ENCODE measurements at places on chromosomes 2 and 18.

DNA sequence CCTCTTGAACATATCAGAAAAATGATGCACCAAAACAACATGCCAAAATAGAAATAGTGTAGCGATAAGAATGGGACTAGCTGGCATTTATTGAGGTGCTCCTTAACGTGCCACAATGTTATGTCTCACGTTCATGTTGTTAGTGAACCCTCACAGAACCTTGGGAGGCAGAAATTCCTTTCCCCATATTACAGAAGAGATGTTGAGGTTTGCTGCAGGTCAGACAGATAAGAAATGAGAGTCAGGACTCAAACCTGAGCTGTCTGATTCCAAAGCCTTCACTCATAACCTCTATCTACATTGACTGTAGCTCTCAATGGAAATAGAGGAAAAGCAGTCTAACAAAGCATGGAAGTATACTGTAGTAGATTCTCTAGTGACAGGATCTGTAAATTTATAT is 163.3 kb upstream of the STK17B start:
- no peak for DNase-seq

- DNase-seq, result no peak
These were observed 118.3 kb upstream of the NDUFV2 start for GRCh38 chr18:8984131-8984721.

- DNase-seq, result no peak
These were observed 44.6 kb downstream of the IRS1 start for GRCh38 chr2:226754821-226755604.

DNA sequence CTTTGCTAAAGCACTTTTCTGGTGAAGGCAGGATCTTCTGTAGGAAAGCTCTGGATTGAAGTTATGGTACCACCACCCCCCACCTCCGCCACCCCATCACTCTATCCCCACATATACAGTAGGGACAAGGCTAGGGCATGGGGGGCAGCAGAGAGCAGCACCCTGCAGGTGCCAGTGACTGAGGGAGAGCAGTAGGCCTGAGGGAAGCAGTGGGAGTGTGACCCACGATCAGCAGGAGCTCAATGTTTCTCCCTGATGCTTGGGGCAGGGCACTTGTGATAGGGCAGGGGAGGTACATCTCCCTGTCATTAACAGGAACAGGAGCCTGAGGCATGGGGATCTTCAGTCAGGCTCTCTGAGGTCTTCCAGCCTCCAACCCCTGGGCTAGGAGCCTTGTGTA is 121.6 kb downstream of the ZFP36L2 start:
- peak; percentile 57 for DNase-seq

DNA sequence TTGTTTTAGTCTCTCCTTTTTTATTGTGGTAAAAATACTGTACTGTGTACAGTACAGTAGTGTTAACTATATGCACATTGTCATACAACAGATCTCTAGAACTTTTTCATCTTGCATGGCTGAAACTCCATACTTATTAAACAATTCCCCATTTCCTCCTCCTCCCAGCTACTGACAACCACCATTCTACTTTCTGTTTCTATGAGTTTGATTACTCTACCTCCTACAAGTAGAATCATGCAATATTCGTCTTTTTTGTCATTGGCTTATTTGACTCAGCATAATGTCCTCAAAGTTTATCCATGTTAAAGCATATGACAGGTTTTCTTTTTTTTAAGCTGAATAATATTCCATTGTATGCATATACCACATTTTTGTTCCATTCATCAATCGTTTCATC is 338.2 kb downstream of the AGPS start:
- DNase-seq, result no peak

DNA sequence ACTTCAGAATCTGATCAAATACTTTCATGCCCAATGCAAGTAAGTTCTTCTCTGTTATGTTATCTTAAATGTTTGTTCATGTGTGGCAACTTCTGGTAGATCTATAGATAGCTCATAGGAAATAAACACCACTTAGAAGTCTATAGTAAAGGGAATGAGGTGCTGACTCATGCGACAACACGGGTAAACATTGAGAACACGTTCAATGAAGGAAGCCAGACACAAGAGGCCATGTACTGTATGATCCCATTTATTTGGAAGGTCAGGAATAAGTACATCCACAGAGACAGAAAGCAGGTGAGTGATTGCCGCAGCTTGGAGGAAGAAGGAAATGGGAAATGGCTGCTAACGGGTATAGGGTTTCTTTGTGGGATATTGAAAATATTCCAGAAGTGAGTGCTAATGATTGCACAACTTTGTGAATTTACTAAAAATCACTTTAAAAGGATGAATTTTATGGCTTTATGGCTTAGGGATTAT is 95.4 kb downstream of the ITGB1BP1 start:
- DNase-seq, result no peak

GRCh38 chr2:119472749-119473148 is 41.1 kb downstream of the TMEM37 start:
- DNase-seq, result no peak

DNA sequence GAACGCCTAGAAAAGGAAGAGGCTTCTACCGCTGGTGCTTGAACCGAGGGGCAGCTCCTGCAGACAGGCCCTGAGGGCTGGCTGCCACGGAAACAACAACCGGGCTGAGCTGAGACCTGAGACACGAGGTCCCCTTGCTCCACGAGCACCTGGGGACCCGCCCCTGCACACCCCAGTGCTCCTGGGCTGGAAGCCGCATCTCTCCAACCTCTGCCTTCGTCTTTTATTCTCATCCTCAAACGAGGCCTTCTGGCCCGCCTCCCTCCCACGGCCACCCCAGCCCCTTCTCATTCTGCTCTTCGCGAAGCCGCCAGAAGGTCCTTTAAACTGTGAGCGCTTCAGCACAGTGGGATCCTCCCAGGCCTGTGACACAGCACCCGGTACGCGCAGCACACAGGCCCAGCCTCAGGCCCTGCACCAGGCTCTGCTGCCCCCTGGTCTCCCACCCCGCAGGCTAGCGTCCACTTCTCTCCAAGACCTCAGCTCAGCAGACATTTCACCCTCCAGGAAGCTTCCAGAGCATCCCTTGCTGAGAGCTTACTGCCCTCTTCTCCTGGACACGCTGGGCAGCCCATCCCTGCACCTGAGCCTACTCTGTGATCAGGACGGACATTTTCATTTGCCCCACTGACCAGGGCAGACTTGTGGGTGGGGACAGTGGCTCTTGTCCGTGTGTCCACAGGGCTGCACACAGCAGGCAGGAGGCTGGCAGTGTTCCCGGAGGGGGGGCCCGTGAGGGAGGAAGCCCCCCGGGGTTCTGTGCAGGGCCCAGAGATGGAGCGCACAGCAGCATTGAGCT is 149.7 kb downstream of the PXDN start:
- no peak for DNase-seq

- peak; percentile 47 for DNase-seq
These were observed 62.9 kb downstream of the AQP4 start for GRCh38 chr18:26802330-26803200.

DNA sequence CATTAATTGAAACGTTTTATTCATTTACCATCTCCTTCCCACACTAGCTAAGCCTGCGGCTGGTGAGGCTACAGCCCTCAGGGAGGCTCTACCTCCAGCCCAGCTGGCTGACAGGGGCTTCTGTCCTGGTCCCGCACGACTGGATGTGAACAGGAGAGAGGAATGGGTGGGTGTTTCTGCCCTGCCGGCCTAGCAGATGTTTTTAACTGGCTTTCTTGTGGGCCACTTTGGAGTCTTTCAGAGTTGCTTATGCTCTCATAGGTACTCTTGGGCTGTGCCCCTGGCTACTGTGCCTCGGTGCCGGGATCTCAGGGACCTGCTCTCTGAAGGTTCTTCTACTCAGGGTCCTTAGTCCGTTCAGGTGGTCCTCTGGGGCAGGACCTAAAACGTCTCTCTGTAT is 184.3 kb upstream of the TWIST2 start:
- no peak for DNase-seq

DNA sequence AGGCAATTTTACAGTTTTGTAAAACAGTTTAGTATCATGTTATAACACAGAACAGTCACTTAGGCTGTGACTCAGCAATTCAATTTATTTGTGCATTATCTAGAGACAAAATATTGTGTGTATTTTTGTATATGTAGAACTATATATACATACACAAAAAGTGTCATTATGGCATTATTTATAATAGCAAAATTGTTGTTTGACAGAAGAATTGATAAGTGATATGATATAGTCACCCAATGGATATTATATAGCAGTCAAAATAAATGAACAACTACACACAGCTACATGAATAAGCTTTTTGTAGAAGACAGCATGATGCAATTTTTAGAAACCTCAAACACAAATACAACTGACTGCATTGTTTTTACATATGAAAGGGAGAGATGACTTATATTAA is 334.0 kb downstream of the TRIB2 start:
- no peak for DNase-seq

DNA sequence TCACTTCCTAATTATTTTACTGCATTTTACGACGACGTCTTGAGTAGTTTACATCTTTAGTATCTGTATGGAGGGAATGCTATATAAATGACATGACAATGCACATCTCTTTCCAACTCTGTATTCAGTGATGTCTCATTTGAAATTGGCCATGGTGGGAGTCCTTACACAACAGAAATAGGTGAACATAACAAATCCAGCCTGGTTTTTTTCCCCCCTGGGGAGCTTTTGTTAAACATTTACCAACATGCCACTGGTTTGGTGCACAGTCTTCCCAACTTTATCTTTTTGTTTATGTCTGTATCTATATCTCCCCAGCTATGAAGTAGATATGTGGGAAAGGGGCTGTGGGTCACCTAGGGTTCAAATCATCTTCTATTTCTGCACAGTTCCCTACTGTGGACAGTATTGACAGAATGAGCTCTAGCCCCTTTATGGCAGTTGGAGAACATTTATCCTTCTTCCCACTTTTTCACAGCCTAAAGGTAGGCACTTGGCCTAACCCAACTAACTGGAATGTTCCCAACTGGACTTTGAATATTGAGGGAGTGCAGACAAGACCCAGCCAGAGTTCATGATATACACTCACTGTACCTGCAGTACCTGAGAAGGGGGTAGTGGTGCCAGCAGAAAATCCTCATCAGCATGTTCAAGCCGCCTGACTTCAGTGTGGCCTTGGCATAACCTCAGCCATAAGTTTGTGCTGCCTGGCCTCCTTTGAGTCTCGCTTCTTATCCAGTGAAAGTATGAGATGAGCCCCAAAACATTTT is 5.7 kb upstream of the RTKN start:
- DNase-seq, result no peak

GRCh38 chr18:78130232-78131195 is 849.1 kb upstream of the SALL3 start:
- no peak for DNase-seq

- DNase-seq, result no peak
These were observed 280.4 kb downstream of the C1D start for GRCh38 chr2:67782443-67782842.

DNA sequence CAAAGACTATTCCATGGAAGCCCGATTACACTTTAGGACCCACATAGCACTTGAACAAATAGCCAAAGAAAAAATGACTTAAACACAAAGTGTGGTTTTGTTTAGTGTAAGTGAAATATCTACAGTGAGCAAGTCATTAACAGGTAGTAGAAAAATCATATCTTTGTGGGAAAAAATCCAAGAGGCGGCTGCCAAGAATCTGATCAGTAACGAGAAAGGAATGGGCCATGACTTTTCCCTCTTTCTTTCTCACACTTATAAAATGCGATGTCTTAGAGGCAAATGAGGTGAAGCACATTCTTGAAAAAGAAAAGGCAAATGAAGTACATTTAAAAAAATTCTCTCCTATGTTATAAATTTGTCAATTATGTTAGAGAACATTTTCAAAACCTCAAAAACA is 12.9 kb upstream of the GEMIN6 start:
- DNase-seq, result no peak

DNA sequence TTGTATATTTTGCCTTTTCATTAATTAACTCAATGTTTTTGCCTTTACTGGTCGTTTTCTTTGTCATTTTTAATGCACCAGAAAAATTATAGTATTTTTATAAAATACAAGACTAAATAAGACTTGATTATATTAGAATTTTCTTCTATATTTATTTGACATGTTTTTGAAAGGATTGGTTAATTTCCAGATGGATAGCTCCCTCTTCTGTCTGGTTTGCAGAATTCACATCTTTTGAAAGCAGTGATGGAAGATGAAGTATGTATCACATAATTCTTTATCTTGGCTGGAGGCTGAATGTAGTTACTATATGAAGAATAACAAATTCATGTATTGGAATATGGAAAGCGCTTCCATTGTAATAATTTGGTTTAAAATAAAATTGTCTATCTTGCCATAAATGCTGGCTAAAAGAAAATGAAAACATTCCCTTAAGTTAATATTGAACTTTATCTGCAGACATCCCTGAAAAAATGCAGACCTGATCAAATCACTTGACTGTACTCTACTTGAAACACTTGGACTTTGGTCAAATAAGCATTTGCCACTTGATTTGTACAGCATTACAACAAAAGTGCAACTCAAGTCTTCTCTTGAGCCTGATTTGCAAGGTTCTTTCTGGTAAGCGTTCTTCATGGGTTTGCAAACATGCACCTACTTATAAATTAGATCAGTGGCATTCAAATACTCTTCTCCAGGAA is 86.3 kb upstream of the EFEMP1 start:
- DNase-seq, result peak; percentile 21

DNA sequence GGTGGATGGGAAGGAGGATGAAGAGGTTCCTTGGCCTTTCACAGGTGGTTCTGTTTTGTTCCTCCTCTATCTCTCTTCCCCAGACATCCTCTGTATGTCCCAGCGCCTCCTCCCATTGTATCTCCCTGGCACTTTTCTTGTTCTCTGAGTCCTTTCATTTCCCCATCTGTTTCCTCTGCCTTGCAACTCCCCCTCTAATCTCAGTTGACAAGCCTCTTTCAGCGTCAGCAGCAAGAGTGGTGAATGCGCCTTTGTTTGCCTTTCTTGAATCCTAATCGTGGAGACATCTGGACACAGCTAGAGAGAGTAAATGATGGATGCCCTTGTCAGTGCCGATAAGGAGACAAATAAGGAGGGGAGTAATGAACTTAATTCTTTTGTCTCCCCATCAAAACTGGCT is 167.0 kb downstream of the NDUFA10 start:
- DNase-seq, result no peak

- no peak for DNase-seq
These were observed 31.4 kb downstream of the GALM start for GRCh38 chr2:38697116-38697840.

DNA sequence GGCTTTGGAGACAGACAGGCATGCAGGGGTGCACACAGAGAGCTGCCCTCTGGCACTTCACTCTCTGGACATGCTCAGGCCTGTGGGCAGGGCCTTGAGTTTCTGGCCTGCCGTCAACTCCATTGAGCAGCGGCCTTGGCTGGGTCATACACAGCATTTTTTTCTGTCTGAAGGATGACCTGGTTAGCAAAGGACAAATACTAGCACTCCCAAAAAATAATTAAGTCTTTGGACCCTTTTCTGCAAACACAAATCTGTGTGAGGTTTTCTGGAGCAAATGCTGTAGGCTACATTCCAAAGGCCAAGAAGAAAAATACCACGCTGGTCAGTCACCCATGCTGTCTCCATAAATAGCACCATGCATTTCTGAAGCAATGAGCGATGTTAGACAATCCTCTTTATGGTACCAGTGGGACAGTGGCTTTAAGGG is 124.7 kb upstream of the CTAGE1 start:
- no peak for DNase-seq

Data from Kasumi-1 (cell line).